Urinary bladder (tissue), 4 donors: ENCODE measurements at places on chromosomes 4 and X. TPM values are rescaled to one million over a fixed set of nuclear protein-coding genes. Genes with fewer than 3 reads are reported as not detected.
A peak's percentile ranks its signal among the peaks of the same experiment; 100 is the strongest.

Gene ETDA
- total RNA-seq, result not detected

DNA sequence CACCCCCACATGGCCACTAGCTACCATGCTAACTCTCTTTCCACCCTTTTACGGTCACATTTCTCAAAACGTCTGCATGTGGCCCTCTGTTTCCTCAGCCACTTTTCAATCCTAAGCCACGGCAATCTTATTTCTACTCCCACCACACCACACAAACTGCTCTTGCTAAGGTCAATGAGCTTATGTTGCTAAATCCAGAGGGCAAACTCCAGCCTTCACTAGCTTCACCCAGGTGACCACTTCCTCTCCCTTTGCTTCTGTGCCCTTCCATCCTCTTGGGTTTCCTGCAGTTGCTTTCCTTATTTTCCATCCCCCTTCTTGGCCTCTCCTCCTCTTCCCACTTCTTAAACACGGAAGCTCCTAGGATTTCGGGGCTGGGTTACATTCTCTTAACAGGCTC, 16.5 kb downstream of the CETN2 start:
- DNase-seq, result no peak

Gene RNF212
- 4.0 TPM for total RNA-seq

DNA sequence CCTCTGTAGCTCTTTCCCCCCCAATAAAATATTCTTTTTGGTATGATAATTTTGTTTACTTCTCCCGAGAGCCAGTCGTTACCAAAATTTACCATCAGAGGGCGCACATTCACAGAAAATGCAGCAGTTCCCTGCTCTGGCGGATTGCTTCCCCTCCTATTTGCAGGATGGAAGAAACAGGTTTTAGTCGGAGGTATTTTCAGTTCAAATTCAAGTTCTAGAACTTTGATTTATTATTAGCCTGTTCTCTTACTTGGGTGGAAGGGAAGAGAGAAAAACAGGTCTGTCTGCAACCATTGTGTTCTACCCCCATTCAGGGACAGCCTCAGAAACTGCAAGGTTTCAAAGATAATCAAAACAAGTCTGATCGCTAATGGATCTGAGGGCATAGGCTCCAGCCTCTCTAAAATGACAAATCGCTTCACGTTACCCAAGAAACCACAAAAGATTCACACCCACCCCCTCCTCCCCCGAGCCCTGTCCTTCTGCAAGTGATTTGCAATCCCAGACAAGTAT, 263.8 kb upstream of the RPS6KA3 start:
- peak; percentile 43 for DNase-seq

DNA sequence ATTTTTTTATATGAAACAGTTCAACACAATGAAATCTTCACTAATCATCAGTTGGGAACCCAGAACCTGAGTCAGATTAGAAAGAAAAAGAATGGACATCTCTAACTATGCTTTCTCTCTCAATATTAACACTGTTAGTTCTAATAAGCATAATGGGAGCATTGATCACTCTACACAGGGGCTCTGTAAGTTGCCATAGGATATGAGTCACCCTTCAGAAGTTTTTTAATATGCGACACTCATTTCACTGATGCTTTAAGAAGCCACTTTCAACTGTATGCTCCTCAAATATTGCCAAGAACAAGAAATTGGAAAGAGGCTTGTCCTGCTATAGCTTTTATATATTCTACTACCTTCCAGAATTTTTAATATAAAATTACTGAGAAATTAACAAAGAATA, 187.0 kb downstream of the AASDH start:
- no peak for DNase-seq

Gene FGG
- total RNA-seq, result not detected

DNA sequence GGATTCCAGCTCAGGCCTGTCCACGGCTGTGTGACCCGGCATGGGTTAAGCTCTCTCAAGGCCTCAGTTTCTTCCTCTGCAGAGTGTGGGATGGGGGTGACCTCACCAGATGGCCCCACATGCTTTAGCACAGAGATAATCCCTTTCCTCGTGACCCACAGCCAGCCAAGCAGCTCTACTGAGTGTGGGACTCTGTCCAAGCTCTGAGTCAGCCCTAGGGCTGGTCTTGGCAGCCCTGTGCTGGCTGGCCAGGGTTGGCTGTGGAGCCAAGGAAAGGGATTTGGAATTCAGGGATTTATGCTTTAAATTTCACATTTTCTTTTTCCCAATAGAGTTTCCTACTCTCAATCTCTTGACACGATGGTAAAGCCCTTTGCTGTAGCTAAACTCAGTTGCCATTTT, 19.7 kb upstream of the SPON2 start:
- DNase-seq, result peak; percentile 74

GRCh38 chrX:16484338-16484737, 165.6 kb upstream of the S100G start:
- DNase-seq, result no peak

Gene CXXC4
- total RNA-seq, result 5.1 TPM

DNA sequence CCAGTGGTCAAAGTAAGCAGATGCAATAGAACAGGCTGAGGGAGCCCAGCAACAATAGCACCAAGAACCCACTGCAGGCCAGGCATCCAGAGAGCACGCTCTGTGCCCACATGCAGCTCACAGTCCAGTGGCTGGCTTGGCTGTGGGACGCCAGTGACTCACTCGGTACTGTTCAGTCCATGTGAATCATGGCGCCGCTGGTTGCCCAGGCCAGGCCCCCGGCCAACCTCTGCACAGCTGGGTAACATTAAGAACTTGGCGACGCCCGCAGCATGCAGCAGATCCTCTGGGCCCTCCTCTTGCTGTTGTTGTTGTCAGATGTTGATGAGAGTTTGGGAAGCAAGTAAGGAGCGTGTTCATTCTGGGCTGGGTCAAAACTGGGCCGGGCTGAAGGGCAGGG, 60.5 kb downstream of the MSX1 start:
- no peak for DNase-seq

GRCh38 chr4:156547439-156547838, 424.2 kb downstream of the PDGFC start:
- DNase-seq, result no peak

DNA sequence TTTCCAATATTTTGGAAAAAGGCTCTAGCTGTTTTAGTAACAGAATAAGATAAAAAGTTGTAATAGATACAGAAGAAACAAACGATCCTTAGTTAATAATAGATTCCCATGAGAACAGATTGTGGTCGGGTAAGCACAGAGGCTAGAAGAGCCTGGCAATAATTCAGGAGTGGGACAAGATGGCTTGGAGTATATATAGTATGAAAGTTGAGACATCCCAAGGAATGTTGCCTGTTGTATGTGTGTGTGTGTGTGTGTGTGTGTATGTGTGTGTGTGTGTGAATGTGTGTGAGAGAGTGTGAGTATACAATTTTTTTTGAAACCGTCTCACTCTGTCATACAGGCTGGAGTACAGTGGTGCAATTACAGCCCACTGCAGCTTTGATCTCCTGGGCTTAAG, 150.7 kb downstream of the PDGFC start:
- DNase-seq, result no peak

- DNase-seq, result no peak
Measured at GRCh38 chr4:163166041-163166579, 580 bp downstream of the NAF1 start.

GRCh38 chrX:119817130-119817690, 25.8 kb upstream of the RPL39 start:
- DNase-seq, result no peak

Gene CABS1
- total RNA-seq, result not detected

DNA sequence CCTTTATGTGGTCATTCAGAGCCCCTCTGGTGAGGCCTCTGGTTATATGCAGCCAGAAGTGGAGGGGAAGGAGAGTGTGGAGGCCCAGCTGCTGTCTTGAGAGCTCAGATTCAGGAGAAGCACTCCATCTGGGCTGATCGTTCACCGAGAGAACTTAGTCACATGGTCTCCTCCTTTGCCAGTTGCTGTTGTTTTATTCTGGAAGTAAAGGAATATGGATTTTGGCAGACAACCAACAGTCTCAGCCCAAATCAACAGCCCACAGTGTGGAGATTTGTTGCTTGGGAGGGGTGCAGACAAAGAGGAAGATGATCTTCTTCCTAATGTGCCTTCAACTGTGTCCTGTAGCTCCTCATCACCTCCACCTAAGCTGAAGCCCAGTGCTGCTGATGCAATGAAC, 355.4 kb downstream of the ANK2 start:
- DNase-seq, result no peak

Gene RPS6KA6
- 9.6 TPM for total RNA-seq

DNA sequence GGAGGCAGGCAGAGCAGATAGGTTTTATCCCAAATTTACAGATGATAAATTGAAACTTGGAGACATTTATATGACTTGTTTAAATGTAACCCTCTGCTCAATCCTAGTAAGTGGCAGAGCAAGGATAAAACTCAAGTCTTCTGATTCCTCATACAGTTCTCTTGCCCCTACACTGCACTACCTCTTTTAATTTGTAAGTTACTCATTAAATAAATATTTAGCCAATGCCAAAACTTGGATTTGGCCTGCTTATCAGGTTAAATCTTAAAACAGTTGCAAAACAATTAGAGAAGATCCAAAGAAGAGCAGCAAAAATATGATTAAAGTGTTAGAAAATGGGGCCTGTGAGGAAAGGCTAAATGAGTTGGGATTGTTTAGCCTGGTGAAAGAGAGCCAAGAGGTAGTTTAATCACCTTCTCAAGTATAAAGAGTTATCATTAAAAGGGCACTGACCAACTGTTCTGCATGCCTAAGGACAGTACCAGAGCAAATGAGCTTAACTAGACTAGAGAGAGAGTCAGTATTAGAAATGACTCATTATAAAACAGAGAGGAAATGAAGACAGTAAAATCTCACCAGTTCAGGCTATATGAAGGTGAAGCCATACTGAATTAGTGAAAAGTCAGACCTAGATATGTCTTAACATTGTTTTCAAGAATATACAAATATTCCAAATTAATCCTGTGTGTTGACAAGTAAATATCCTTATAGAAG, 146.3 kb downstream of the GRIA3 start:
- no peak for DNase-seq

Gene SPANXA1
- total RNA-seq, result not detected

- DNase-seq, result no peak
Measured at GRCh38 chr4:81375745-81376144, 96.0 kb downstream of the RASGEF1B start.

DNA sequence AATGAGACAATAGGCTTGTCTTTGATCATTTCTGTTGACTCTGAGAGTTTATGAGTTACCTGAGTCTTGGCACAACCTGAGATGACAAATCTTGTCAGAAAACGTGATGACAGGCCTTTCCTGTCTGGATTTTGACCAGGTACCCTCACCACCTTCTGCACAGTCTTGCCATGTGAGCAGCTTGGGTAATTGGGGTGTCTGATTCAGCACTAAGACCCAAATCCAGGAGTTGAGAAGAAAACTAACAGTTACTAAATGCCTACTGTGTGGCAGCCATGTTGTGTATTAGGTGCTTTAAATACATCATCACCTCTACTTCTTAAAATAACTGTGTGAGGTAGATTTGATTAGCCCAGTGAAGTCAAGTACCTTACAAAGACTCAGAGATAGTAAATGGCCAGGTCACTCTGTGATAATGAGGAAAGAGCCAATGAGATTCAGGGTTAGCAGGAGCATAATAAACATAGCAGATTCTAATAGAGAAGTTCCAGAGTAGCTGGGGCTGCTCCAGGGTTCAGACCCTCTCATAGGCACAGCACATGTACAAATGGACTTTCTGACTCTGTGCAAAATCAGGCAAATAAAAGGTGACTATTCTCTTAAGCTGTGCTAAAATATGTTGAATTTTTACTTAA, 2.8 kb downstream of the EREG start:
- no peak for DNase-seq

GRCh38 chr4:65457011-65457410, 213.3 kb downstream of the EPHA5 start:
- DNase-seq, result no peak

- no peak for DNase-seq
Measured at GRCh38 chr4:77801260-77801608, 17.9 kb downstream of the CNOT6L start.

Gene FTSJ1
- 21.8 TPM for total RNA-seq

Gene RAB40A
- 1.7 TPM for total RNA-seq

- DNase-seq, result no peak
Measured at GRCh38 chrX:77528034-77528433, 80.8 kb downstream of the FGF16 start.

Gene DDX53
- total RNA-seq, result not detected

- DNase-seq, result no peak
Measured at GRCh38 chr4:16524911-16525554, 298.8 kb upstream of the TAPT1 start.

- no peak for DNase-seq
Measured at GRCh38 chr4:129043523-129043922, 49.8 kb downstream of the SCLT1 start.

DNA sequence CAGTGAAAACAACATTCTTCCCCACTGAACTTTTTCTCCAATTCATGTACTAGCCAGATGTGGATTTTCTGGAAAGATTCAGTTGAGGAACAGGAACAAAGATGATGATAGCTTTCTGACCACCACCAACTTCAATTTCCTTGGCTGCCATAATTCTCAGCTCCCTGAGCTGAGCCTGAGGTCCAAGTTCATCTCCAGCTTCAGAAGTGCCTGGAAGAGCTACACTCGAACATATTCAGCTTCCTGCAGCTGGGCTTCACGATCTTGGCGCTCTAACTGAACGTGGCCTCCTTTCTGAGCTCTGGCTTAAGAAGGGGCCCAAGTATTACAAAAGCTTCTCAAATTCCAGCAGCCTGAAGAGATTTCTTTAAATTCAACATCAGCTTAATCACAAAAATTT, 83.9 kb downstream of the QDPR start:
- DNase-seq, result no peak

GRCh38 chr4:175308236-175308635, 390.1 kb downstream of the ADAM29 start:
- no peak for DNase-seq

- DNase-seq, result no peak
Measured at GRCh38 chrX:37781081-37781480, 1.2 kb downstream of the CYBB start.

GRCh38 chrX:109889289-109890006, 113.5 kb upstream of the TMEM164 start:
- DNase-seq, result no peak

Gene TLR7
- 3.9 TPM for total RNA-seq

Gene YIPF7
- total RNA-seq, result not detected
